NCI-H146 (cell line): ENCODE measurements at places on chromosomes 2 and 18.

GRCh38 chr2:5322396-5322795 lies 369.8 kb upstream of the SOX11 start:
- DNase-seq = no peak

DNA sequence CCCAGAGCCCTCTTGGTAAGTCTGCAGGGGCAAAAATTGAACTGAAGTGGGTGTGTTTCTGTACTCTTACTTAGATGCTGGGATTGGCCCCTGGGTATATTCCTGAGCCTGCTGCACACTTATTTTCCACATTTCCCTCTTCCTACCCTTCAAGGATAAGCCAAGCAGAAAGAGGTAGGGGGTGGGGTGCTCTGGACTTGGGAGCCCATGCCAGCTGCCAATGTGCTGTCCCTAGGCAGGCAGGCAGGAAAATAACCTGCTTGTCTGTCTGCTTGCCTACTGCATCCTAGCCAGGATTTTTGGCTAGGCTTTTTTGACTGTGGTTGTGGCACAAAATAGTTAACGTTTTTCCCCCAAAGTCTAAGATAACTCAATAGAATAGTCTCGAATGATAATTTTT lies 234.3 kb downstream of the ALK start:
- DNase-seq = no peak

GRCh38 chr2:105181282-105181681 lies 60.3 kb upstream of the GPR45 start:
- no peak for DNase-seq

DNA sequence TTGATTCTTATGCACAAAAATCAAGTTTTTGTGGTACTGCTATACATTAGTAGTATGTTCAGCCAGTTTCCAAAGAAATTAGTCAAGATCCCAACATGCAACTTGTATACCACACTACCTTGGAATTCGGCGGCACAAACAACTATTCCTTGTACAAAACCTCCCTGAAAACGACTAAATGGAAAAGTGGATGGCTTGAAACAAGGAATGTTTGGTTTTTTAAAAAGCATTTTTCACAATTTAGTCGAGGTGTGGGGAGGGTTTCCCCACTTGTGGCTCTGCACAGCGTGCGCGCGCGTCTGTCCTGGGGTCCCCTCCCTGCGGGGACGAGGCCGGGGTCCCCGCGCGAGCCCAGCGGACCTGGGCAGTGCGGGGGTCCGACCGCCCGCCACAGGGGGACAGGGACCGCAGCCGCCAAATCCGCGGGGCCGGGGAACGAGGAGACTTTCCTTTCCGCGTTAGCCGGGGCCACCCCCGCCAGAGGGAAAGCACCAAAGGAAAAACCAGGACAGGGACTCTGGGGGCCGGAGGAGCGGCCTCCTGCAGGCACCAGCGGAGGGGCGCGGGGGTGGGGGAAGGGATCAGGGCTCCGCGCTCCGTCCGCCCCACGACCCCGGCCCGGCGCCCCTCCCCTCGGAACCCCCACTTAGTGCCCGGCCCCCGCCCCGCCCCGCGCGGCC lies 534 bp upstream of the SOCS6 start:
- DNase-seq = peak; percentile 74

DNA sequence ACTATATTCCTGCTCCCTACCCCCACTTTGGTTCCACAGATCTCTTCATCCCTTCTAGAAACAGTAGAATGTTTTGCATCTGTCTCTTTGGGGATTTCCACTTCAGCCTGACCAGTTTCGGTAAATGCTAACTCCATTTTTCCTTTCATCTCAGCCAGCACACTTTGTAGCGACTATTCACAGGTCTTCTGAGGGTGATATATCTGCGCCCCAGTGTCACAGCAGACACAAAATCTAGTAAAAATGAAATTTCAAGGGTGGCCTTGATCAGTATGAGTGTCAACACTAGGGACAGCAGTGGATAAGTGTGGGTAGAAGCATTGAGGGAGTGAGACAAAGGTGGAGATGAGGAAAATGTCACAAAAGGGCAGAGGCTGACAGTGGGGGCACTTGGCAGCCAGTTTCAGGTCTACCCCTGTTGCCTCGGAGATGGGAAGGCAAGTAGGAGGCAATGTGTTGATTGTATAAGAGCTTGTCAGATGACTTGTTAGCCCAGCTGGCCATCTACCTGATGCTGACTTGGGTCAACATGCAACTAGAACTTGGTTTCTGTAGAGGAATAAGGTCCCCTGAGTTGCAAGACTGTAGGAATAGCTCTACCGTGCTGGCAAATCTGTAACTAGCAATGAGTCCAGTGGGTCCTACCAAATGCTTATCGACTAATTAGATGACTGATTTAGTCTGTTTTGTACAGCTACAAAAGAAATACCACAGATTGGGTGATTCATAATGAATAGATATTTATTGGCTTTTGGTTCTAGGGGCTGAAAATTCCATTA lies 60.7 kb downstream of the CXCR4 start:
- DNase-seq = no peak

GRCh38 chr2:42029171-42029570 lies 18.6 kb upstream of the PKDCC start:
- DNase-seq = no peak
